ENCODE measurements at places on chromosomes 11 and 22. TPM values are rescaled to one million over a fixed set of nuclear protein-coding genes. Genes with fewer than 3 reads are reported as not detected.

TMEM45B gene
- total RNA-seq, result 5.8 TPM

CABP4 gene
- total RNA-seq, result 1.2 TPM

DNA sequence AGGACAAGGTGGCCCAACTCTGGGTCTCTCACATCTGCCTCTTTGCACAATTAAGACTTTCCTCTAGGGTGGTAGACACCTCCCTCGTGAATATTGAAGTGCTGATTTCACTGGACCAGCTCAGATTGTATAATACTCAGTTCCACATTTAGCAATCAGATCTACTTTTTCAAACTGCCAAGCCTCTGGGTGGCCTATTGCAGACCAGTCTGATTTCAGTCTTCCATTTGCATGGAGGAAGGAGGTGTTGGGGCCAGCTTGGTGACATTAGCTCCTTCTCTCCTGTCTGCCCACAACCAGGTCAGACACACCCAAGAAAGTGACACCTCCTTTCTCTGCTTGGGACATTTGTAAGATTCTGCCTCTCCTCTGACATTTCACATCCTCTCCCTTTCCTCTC is 78.2 kb downstream of the PPFIBP2 start:
- no peak overlapping the region for H3K4me3 ChIP-seq
- peaks cover 5% of the 10 kb centered on the region for H3K36me3 ChIP-seq
- H3K27ac ChIP-seq, result no peak overlapping the region
- no peak for DNase-seq
- H3K27me3 ChIP-seq, result no peaks in the 10 kb centered on the region

TIGD3 gene
- 1.00 TPM for total RNA-seq

APOL1 gene
- 46.3 TPM for total RNA-seq

GRIA4 gene
- total RNA-seq, result not detected

- no peak overlapping the region for H3K27ac ChIP-seq
- no peaks in the 10 kb centered on the region for H3K27me3 ChIP-seq
- no peaks in the 10 kb centered on the region for H3K36me3 ChIP-seq
- DNase-seq, result peak; percentile 29
- H3K4me3 ChIP-seq, result no peak overlapping the region
- H3K4me1 ChIP-seq, result peaks cover 15% of the 10 kb centered on the region
Observed at GRCh38 chr11:121318848-121319834, 26.6 kb downstream of the SC5D start.

DNA sequence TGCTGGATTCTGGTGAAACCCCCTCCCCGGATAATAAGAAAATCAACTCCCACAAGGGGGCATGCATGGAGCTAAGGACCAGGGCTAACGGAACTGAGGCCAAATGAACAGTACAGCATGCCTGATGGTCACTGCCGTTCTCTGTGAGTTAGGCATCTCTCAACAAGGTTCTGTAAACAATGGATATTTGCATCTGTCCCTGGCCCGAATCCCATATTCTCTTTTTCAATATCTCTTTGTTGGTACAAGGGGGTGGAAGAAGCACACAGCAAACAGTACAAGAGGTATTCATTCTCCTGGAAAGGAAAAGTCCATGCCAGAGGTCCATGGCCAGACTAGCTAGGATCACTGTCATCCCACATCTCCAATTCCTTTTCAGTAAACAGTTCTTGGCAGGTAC is 32.2 kb upstream of the APOA1 start:
- peaks cover 7% of the 10 kb centered on the region for H3K4me1 ChIP-seq
- no peak for DNase-seq
- no peak overlapping the region for H3K4me3 ChIP-seq
- peaks cover 37% of the 10 kb centered on the region for H3K36me3 ChIP-seq
- H3K27me3 ChIP-seq, result no peaks in the 10 kb centered on the region

- no peak overlapping the region for H3K4me3 ChIP-seq
- peaks cover 7% of the 10 kb centered on the region for H3K27me3 ChIP-seq
- no peaks in the 10 kb centered on the region for H3K36me3 ChIP-seq
- H3K27ac ChIP-seq, result no peak overlapping the region
- peaks cover 3% of the 10 kb centered on the region for H3K4me1 ChIP-seq
Observed at GRCh38 chr11:121723246-121723741, 270.5 kb upstream of the SORL1-AS1 start.

GAS2 gene
- total RNA-seq, result 0.85 TPM

PRMT3 gene
- 31.2 TPM for total RNA-seq

DNA sequence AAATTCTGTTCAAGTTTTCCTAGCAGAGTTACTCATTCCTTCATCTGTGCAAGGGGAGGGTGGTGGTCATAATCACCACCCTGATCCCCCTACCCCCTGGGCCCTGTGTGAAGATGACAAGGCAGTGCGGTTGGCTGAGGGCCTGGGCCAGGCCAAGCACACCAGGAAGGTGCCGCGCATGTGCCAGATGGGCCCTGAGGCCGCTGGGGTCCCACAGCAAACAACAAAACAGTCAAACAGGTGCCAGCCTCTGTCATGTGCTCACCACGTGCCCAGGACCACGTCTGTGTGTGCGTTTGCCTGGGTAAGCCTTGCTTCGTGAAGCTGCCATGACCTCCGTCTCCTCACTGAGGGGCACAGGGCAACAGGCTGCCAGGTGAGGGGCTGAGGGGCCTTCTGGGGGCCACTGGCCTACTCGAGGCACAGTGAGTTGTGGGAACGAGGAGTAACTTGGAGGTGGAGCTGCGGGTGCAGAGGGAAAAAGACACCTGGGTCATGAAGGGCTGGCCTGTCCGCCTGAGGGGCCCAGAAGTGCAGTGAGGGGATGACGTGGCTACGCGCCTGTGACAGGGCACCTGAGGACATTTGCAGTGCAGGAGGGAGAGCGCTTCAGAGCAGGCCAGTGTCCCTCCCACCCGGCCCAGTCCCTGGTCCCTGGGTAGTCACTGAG is 25.8 kb downstream of the RSPH14 start:
- peaks cover 17% of the 10 kb centered on the region for H3K4me1 ChIP-seq
- H3K4me3 ChIP-seq, result no peak overlapping the region
- H3K36me3 ChIP-seq, result peaks cover 3% of the 10 kb centered on the region
- H3K27ac ChIP-seq, result no peak overlapping the region
- H3K27me3 ChIP-seq, result no peaks in the 10 kb centered on the region
- no peak for DNase-seq

DNA sequence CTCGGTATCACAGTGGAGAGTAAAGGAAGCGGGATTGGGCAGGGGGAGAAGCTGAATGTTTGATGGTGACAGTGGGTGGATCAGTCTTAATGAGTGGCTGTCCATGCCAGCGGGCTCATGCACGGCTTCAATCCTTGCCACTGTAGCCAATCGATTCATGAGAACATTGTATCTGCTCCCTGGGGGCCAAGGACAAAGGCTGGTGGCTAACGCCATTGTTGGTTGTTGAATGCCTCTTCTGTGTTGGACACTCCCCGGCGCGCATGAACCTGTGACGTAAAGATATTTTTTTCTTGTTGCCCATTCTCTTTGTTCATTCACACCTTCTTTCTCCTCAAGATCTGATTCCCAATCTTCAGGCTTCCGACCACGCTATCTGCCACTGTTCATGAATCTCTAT is 20.9 kb upstream of the ATXN10 start:
- H3K36me3 ChIP-seq, result no peaks in the 10 kb centered on the region
- DNase-seq, result no peak
- H3K4me3 ChIP-seq, result no peak overlapping the region
- peaks cover 2% of the 10 kb centered on the region for H3K4me1 ChIP-seq
- peaks cover 29% of the 10 kb centered on the region for H3K27me3 ChIP-seq

DNA sequence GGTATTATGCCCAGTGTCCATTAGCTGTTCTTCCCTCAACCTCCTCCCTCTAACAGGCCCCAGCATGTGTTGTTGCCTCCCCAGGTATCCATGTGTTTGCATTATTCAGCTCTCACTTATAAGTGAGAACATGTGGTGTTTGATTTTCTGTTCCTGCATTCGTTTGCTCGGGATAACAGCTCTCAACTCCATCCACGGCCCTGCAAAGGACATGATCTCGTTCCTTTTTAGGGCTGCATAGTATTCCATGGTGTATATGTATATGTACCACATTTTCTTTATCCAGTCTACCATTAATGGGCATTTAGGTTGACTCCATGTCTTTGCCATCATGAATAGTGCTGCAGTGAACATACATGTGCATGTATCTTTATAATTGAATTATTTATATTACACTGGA is 82.8 kb downstream of the PRMT3 start:
- H3K27ac ChIP-seq, result no peak overlapping the region
- peaks cover 2% of the 10 kb centered on the region for H3K4me1 ChIP-seq
- H3K27me3 ChIP-seq, result no peaks in the 10 kb centered on the region
- no peak for DNase-seq

SLC5A4 gene
- total RNA-seq, result not detected

DNA sequence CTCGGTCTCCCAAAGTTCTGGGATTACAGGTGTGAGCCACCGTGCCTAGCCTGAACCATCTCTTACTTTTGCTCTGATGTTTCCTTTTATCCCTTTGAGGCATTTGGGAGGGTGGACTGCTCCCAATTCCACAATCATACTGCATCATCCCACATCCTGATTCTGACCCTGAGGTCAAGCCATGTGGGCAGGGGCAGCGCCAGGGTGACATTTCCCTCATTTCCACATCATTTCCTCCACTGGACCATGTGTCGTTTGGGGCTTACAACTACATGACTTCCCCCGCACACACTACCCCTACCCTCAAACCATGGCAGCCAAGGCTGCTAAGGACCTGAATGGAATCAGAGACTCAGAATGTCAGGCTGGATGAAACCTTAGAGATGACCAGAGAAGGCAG is 26.4 kb upstream of the ZBTB16 start:
- peaks cover 3% of the 10 kb centered on the region for H3K27me3 ChIP-seq
- no peaks in the 10 kb centered on the region for H3K4me1 ChIP-seq
- no peak overlapping the region for H3K4me3 ChIP-seq
- no peak for DNase-seq
- H3K36me3 ChIP-seq, result no peaks in the 10 kb centered on the region
- no peak overlapping the region for H3K27ac ChIP-seq

- peak; percentile 98 for DNase-seq
- peaks cover 16% of the 10 kb centered on the region for H3K27me3 ChIP-seq
- peaks cover 14% of the 10 kb centered on the region for H3K36me3 ChIP-seq
- H3K4me3 ChIP-seq, result peak within 1 kb of the TSS; percentile 89
Observed at GRCh38 chr11:103091801-103092524, at the start of gene DCUN1D5. TSS of gene DCUN1D5 (minus strand) at chr11:103092160. CDS start at chr11:103091872, 288 bp downstream.

DNA sequence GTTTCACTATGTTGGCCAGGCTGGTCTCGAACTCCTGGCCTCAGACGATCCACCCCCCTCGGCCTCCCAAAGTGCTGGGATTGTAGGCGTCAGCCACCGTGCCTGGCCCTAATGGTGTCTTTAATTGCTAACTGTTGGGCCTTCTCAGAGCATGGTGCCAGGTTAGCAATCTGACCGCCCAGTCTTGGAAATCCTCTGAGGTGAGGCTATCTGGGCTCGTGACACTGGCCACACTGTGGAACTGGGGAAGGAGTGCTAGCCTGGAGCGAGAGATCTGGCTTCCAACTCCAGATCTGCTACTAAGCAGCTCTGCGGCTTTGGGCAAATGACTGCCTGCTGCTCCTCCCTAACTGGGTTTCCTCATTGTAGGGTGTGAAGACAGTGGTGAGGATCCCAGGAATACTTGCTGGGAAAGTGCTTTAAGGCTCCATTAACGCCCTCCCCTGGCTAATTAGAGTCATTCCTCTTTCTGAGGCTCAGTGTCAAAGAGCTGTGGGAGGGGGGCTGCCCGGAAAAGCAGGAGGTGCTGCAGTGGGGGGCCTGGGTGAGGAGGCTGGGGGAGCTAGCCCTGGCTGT is 35.4 kb downstream of the CHRDL2 start:
- H3K4me1 ChIP-seq, result no peaks in the 10 kb centered on the region
- H3K36me3 ChIP-seq, result no peaks in the 10 kb centered on the region
- H3K27ac ChIP-seq, result no peak overlapping the region

DNA sequence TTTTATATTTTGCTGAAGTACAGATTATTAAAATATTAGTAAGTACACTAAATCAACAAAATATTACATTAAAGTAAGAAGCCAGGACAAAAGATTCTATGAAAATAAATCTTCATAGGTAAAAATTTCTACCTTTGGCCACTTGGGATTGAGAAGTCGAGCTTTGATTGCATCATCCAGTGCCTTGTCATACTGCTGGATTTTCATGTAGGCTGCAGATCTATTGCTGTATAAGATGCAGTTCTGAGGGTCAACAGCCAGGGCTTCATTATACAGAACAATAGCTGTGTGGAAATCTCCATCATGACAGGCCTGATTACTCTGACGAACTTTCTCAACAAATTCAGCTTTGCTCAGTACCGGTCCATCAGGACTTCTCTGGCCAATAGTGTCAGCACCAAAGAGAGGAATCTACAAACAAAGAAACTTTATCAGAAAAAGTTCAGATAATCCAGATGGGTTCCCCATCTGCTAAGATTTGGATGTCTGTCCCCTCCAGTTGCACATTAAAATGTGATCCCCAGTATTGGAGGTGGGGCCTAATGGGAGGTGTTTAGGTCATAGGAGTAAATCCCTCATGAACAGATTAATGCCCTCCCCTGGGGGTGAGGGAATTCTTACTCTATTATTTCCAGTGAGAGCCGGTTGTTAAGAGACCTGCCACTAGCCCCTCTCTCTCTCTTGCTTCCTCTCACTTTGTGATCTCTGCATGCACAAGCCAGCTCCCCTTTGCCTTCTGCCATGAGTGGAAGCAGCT is 50.0 kb downstream of the TTC28 start:
- H3K4me3 ChIP-seq, result no peak overlapping the region
- no peaks in the 10 kb centered on the region for H3K4me1 ChIP-seq
- H3K27me3 ChIP-seq, result peaks cover 9% of the 10 kb centered on the region
- no peak for DNase-seq

DNA sequence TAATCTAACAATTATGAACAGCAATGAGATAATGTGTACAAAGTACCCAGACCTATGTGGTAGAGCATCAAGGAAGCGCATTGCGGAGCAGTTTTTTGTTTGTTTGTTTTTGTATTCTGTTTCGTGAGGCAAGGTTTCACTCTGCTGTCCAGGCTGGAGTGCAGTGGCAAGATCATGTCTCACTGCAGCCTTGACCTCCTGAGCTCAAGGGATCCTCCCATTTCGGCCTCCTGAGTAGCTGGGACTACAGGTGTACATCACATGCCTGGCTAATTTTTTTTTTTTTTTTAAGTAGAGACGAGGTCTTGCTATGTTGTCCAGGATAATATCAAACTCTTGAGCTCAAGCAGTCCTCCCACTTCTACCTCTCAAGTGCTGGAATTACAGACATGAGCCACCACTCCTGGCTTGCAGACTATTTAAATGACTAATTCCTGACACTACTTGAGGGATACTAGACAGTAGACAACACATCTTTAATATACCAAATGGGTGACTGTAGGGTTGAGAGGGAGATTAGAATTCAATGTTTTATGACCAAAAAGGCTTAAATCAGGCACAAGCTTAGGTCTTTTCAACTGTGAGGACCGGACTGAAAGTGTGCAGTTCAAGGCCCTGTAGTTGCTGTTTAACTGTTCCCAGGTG is 12.7 kb downstream of the OR51B4 start:
- no peak overlapping the region for H3K4me3 ChIP-seq
- no peak for DNase-seq

VSIG10L2 gene
- total RNA-seq, result not detected

YPEL1 gene
- total RNA-seq, result 1.6 TPM
